PC-9 (cell line): ENCODE measurements at places on chromosomes 5 and 9. TPM values are rescaled to one million over a fixed set of nuclear protein-coding genes. Genes with fewer than 3 reads are reported as not detected.

GRCh38 chr5:154652746-154653417 lies 102.3 kb upstream of the LARP1 start:
- DNase-seq: no peak

DNA sequence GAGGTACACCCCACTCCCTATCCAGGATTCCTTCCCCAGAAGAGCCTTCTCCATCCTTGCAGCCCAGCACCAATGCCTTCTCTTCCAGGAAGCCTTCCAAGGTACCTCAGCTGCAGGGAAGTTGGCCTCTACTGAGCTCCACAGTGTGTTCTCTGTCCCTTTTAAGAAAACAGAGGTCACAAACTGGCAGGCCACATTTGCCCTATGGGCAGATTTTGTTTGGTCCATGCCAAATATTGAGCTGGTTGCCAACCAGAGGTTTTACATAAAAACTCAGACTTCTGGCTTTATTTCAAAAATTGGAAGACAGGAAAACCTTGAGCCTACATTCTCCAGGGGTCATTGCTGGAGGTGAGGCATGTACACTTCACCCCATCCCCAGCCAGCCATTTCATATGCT lies 9.0 kb upstream of the NDST1 start:
- no peak for DNase-seq

GRCh38 chr9:13274886-13275641 lies 4.4 kb downstream of the MPDZ start:
- no peak for DNase-seq

GRCh38 chr5:119792161-119792799 lies 162.9 kb downstream of the FAM170A start:
- DNase-seq: no peak

GRCh38 chr9:88722753-88723152 lies 187.8 kb downstream of the NXNL2 start:
- DNase-seq: no peak

DNA sequence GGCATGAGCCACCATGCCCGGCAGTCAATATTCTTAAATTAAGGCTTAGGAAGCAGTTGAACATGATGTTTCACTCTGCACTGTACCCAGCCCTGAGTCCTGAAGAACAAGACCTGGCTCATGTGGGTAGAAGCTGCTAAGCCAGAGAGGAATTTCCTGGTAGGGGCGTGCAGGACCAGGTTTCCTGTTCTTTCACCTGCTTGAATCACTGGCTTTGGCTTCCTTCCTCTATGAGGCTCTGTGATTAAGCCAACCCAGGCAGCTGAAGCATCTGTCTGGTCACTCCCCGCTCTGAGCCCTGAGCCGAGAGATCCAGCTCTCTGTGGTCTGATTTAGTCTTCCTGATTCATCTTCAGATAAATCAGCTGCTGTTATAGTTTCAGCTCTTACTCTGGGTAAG lies 29.1 kb downstream of the CFAP77 start:
- DNase-seq: peak; percentile 41

- no peak for DNase-seq
Observed at GRCh38 chr9:33731625-33732024, 63.7 kb upstream of the PRSS3 start.

- DNase-seq: no peak
Observed at GRCh38 chr5:113232221-113232620, 202.6 kb downstream of the TSSK1B start.

GRCh38 chr5:19608444-19609002 lies 379.5 kb downstream of the CDH18 start:
- DNase-seq: no peak

DNA sequence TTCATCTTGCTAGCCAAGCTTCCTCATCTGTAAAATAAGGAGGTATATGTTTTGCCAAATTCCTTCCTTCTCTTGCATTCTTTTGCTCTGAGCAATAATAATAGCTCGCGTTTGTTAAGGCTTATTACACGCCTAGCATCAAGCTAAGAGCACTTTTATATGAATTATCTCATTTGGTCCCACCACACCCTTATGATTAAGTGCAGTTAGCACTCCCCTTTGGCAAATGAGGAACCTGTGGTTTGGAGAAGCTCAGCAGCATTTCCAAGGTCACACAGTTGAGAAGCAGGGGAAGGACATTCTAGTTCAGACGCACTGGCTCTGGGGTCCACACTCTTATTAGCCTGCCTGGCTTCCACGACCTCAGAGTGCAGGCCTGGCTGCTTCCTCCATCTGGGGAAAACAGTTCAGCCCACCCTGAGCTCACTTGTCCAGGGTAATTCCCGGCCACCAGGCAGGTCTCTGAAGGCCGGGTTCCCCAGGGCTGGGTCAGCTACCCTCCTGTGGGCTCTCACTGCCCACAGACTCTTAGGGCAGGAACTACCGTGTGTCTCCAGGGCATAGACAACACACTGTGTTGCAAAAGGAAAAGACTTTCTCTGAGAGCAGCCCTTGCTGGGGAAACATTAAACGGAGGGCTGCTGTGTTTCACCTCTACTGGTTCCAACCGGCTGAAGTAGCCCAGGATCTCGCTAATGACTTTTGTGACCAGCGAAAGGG lies 9.9 kb upstream of the FBP1 start:
- DNase-seq: peak; percentile 100

- DNase-seq: peak; percentile 40
Observed at GRCh38 chr5:87195104-87195591, 72.5 kb upstream of the RASA1 start.

DNA sequence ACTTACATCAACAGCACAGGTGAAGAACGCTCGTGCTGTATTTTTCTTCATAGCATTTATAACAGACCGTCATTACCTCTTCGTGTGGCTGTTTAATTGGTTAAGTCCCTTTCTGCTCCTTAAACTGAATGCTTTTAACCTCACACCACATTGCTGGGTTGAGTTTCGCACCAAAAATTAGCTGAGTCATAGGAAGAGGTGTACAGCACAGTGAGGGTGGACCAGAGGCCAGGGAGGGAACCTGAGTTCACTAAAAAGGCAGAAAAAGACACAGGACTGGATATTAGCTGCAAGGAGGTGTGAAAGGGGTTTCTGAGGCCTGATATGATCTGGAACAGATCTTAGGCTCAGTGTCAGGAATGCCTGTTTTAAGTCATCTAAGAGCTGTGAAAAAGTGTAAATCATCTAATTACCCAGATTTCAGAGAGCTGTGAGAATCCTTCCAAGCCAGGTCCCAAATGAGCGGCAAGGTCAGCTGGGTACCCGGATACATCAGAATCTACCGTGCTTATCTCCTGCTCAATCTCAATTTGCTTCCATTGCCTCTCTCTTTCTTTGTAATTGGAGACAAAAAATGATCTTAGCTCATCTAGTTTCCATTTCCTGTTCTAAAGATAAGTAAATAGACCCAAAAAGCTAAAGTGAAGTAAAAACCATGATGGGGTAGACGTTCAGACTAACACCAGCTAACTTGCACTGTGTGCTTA lies 7.1 kb upstream of the CFAP90 start:
- DNase-seq: no peak

DNA sequence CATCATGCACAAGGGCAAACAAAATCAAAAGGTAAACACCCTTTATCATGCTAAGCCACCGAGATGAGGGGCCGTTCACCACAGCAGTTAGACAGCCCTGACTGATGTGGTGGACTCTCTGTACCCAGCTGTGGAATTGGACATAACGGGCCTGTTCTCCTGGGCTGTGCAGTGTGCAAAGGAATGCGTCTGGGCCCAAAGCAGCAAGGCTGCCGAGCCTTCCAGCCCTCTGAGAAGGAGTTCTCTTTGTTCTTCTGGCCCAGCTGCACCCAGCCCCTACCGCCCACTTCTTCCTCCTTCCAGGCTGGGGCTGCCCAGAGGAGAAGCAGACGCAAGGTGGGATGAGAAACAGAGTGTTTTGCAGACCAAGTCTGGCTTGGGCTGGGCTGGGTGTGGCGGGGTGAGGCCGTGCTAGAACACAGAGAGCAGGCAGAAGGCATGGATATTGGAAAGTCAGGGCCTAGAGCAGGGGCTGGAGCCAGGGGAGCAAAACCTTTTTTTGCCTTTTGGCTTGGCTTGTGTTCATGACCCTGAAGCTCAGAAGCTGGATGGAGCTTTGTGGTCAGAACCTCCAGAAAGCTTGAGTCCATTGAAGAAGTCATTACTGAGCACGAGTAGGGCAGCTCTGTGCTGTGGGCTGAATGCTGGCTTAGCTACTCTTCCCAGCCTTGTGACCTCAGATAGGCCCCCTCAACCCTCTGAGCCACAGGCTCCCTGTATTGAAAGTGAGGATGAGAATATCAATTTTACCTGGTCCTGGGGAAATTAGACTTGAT lies 49.8 kb upstream of the SH3PXD2B start:
- DNase-seq: no peak

DNA sequence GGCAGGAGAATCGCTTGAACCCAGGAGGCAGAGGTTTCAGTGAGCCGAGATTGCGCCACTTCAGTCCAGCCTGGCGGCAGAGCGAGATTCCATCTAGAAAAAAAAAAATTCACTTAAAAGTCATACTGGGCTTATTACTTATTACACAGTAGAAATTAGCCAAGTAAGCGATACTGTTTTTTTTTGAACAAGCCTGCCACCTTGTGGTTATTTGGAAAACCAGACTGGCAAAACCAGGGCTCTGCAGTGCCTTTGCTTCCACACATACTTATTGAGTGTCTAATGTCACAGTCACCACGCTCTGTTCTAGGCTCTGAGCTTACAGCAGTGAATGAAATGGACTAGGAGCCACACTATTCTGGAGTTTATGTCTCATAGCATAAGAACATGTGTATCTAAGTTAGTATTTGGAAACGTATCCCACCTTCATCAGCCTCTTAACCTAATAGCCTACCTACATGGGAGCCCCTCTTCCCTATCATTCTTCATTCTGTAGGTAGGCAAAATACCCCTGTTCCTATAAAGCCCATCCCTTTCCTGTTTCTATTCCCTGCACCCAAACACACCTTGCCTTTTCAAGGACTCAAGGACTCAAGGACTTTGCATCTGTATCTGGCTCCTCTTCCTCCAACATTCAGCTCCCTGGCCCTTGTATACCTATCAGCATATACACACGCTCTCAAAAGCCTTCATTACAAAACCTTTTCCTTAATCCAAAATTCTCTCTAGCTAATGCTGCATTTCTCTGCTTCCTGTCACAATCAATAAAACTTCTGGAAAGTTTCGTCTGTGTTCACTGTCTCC lies 13.9 kb upstream of the BASP1 start:
- DNase-seq: peak; percentile 79

GRCh38 chr9:116383936-116384335 lies 230.3 kb downstream of the PAPPA start:
- no peak for DNase-seq

- no peak for DNase-seq
Observed at GRCh38 chr5:16410338-16410737, 55.3 kb downstream of the ZNF622 start.

DNA sequence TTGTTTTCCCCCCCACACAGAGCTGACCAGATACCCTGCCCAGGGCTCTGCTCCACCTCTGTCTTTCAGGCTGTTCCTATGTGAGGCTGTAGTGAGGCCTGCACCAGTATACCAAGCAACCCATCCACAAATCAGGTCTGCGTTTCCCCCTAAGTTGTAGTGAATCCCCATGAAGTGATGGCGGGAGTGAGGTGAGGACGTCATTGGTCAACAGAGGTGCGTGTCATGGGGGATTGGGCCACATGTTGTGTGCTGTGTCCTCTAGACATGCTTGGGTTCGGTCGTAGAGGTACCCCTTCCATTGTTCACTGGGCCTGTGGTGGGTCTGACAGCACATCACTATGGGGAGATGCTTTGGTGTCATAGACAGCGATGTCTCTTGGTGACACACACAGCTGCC lies 184.6 kb downstream of the CACNA1B start:
- no peak for DNase-seq

- DNase-seq: no peak
Observed at GRCh38 chr9:2059274-2059929, 44.3 kb downstream of the SMARCA2 start.

GRCh38 chr9:129069862-129070641 lies 10.9 kb upstream of the DOLPP1 start:
- peak; percentile 23 for DNase-seq

The DNAH5 gene
- 9.5 and 9.7 TPM in 2 replicates for total RNA-seq

The CARD9 gene
- 13.6 and 14.0 TPM in 2 replicates for total RNA-seq

The LECT2 gene
- not detected in 2 replicates for total RNA-seq

The ASPN gene
- not detected in 2 replicates for total RNA-seq

The TMEM252 gene
- not detected in 2 replicates for total RNA-seq

The TOR4A gene
- 48.9 and 59.9 TPM in 2 replicates for total RNA-seq

The RORB gene
- total RNA-seq: 0.07 TPM in 1 of 2 replicates, not detected in the other

The NUTM2F gene
- 0.15 TPM in 1 of 2 replicates, not detected in the other for total RNA-seq

The CENPH gene
- 30.1 and 45.7 TPM in 2 replicates for total RNA-seq

The TAL2 gene
- total RNA-seq: not detected in 2 replicates

The RASGEF1C gene
- total RNA-seq: not detected in 2 replicates

The KIF24 gene
- 4.5 and 6.9 TPM in 2 replicates for total RNA-seq

The PCDH12 gene
- total RNA-seq: not detected in 2 replicates

The BHMT2 gene
- total RNA-seq: not detected in 2 replicates
